ENCODE measurements at places on chromosomes 7 and 10.

DNA sequence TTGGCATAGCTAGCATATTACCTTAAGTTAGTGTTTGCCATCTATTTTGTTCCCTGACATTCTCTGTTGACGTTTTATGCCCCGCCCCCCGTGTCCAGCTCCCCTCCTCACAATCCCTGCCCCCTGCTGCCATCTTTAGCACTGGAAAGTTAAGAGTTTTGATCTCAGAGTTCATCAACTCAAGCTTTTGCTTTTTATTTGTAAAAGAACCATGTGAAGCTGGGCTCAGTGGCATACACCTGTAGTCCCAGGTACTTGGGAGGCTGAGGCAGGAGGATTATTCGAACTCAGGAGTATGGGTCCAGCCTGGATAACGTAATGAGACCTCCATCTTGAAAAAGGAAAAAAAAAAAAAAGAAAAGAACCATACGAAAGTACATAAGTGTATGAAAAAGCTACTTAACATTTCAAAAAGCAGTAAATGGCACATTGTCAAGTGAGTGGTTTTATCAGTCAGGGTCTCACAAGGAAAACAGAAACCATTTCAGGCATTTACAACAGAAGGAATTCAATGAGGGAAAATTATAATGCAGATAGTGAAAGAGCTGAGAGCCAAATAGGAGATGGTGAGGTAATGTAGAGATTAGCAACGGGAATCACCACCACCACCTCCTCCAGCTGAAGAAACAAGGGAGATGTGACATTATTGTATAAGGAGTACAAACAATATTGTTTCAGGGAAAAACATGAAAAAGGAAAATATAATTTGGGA, 64.9 kb downstream of the MCU start:
- no peak for DNase-seq

GRCh38 chr10:121058082-121058481, 206.9 kb downstream of the WDR11 start:
- DNase-seq, result no peak

DNA sequence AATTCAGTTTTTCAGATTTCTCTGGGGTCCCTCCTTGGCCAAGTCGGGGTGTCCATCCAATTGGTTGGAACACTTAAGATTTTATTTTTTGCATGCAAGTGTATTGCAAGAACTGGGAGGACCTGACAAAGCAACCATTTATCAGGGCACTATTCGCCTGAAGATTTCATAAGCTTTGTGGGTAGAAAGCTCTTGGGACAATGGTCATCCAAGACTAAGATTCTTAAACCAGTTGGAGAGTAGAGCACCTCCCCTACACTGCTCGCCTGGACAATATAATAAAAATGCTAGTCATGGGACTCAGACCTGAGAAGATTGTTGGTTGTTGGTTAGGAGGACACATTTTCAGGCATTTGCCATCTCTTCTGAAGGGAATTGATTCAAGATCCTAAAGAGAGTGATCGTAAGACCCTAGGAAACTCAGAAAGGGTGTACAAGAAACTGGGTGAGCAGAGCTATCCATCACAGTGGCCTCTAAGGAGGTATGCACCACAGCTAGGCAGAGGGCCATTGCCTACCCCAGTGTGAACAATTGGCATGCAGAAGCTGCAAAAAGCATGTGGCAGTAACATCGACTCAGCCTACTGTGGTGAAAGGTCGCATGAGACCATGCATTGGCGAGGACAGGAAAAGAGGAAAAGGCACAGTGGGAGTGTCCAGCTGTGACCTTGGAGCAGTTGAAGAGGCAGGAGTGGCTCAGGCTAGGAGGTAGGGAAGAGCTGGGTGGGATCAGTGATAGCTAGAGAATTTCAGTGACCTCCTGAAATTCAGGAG, 1235.3 kb upstream of the AUTS2 start:
- no peak for DNase-seq

GRCh38 chr10:28777911-28778310, 100.6 kb downstream of the BAMBI start:
- no peak for DNase-seq

DNA sequence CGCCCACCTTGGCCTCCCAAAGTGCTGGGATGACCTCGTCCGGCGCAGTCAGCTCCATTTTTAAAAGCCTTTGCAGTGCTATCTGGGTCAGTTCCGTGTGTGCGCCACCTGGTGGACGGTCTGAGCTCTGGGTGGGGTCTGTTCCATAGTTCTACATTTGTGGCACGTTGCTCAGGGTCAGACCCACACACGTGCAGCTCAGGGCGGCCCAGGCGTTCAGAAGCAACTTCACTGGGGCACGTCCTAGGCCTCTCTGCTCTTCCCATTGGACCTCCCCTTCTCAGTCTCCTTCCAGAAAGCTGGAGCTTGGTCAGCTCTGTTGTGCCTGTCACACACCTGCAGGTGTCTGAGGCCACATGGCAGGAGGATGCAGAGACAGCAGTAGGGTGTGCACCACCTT, 137.9 kb downstream of the DNAJB6 start:
- DNase-seq, result peak; percentile 36

- no peak for DNase-seq
These were observed 137.5 kb downstream of the ZNF365 start for GRCh38 chr10:62511656-62512055.

GRCh38 chr7:86598311-86598710, 45.4 kb upstream of the GRM3 start:
- DNase-seq, result no peak

DNA sequence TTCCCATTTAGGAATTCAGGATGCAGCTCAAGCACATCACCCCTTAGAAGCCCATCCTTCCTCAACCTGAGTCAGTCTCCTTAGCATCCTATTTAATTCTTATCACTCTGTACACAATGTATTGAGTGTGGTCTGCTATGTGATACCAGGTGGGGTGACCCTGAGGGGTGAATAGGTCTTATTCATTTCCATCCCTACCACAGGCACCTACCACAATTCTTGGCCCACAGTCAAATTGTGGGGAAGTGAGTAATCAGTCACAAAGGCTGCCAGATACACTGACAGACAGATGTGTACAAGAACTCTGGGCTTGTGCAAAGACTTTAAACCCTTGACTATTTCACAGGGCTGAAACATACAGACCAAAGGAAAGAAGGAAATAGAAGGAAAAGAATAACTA, 560.5 kb downstream of the PARD3 start:
- DNase-seq, result peak; percentile 48

DNA sequence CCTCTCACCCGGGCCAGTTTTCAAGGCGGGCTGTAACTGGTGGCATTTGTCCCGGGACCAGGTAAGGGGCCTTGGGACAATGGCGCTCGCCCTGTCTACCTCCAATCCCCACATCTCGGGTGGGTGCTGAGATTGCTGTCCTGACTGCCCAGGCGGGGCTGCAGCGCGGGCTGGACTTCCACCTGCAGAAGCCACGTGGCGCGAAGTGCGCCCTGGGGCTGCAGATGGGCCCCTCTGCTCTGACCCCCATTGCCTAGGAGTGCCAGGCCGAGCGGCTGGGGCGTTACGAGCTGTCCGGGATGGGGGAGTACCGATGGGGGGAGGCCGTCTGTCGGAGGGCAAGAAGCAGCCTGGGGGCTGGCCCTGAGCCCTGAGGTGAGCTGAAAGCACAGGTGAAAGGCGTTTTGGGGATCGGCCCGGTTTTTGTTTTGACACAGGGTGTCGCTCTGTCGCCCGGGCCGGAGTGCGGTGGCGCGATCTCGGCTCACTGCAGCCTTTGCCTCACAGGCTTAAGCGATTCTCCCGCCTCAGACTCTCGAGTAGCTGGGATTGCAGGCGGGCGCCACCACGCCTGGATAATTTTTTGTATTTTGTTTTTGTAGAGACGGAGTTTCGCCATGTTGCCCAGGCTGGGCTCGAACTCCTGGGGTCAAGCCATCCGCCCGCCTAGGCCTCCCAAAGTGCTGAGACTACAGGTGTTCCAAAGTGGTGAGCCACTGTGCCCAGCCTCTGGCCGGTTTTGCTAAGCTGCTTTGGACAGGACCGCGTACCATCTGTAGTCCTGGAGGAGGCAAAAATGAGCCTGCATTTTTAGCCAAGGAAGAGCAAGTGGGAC, at the start of gene SFXN2:
SFXN2 (plus strand) TSS at position 16 of the 835 bp plus-strand sequence. CDS start 12,001 bp downstream, outside the sequence.
- DNase-seq, result peak; percentile 21

DNA sequence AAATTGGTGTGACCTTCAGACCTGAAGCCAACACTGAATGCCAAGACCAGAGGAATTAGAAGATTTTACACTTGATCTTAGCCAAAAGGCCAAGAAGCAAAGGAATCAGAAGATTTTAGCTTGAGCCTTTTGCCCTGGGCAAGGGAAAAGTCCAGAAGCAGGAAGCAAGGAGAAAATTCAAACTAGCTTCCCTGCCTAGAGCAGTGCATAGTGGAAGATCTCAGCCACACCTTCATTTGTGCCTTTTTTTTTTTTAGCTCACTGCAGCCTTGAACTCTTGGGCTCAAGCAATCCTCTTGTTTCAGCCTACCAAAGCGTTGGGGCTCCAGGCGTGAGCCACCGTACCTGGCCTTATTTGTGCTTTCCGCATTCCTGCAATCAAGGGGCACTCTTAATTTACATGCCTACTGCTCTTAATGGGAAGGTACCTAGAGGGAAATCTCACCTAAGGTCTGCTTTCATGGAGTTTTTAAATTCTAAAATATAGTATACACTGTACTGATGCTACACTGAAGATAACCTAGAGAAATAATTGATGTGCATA, 8.3 kb upstream of the PIP4K2A start:
- no peak for DNase-seq

DNA sequence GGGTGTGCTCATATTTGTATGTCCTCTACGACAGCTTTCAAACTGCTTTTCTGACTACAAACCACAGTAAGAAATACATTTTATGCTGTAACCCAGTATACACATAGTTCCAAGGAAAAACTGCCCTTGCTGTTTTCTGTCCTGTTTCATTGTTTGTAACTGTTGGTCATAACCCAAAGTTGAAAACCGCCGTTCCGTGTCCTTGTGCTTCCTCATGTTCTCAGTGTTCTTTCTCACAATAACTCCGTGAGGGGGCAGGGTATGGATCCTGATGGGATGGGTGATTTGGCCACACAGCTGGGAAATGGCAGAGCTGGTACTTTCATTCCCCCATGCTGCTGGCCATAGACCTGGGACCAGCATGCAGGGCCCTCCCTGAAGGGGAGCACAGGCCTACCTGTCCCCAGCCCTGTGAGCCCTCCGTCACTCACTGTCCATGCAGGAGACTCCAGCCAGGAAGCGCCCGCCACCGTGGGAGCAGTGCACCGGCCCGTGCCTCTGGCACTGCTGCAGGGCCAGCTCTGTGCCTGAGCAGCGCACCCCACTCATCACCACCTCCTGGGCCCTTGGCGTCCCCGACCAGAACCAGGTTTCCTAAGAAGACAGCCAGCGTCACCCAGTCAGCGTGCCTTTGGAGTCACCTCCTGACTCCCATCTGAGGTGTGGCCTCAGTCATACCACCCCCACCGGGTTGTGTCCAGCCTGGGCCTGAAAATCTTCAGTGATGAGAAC, 12.7 kb downstream of the LOXL4 start:
- DNase-seq, result no peak

DNA sequence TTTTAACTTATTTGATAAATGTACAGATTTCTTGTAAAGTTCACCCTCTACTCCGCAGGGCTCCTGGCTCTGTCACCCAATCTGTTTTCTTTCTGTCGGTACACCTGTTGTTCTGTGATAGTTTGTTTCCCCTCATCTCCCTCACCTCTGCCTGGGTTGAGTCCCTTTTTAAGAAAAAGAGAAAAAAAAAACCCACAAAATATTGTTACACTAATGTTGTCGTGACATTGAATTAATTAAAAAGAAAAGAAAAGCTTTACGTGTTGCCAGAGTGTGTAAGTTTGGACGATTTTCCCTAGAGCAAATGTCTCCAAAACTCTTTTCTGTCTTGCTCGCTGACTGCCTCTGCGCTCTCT, 3.4 kb downstream of the HMX3 start:
- DNase-seq, result no peak

DNA sequence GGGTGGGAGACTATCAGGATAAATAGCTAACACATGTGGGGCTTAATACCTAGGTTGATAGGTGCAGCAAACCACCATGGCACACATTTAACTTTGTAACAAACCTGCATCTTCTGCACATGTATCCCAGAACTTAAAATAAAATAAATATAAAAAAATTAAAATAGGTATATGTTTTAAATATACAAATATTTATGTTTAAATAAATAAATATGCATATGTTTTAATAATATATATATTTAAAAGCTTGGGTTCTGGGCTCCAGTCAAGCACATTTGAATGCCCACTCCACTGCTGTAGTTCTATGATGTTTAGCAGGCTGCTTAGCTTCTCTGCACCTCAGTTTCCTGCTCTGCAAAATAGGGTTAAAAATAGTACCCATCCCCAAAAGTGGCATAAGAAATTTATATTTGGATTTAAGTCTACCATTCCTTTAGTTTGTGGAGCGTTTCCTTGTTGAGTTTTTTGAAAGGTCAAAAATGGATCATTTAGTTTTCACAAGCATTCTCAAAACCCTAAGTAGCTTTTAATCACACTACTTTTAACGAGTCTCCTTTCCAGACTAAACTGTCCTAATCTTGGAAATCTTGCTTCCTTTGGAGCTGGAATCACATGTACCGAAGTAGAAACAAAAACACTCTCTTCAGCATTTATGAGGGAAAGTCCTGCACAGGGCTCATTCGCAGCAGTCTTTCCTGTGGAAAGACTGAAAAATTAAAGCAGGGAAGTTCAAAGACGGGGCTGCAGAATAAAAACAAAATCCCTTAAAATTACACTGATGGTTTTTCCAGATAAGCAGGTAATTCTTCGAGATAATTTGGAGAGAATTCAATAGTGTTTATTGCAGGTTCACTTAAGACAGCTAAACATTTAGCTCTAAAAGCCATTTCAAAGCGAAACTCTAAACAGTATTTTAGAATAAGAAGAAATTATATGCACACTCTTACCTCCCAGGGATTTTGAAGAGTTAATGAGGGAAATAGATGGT, 111.7 kb upstream of the LYZL1 start:
- DNase-seq, result no peak

DNA sequence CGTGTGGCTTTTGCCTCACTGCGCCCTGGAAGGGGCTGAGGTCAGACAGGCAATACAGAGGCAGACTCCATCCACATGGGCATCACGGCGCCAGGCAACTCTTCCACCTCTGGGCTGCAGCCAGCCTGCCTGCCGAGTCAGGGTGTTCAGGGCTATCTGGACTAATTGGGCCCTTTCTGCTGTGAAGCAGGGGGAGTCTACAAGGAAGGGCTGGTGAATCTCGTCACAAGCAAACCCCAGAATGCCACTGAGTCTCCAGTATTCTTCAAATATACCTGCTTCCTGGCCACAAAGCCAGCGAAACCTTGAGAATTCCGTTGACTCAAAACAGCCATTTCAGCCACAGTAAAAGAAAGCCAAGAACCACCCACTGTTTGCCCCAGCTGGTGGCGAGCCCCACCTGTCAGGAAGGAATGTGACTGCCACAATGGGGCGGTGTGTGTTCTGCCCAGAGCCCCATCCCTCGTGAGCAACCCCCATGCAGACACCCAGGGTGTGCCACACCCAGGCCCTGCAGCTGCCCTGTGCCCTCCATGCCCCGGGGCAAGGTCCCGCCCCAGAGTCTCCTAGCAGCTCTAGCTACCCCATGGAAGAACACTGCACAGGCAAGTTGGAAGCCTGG, 117.3 kb downstream of the FAM53B start:
- DNase-seq, result peak; percentile 86
